ENCODE measurements at places on chromosomes 2 and 18.

- DNase-seq, result no peak
Observed at GRCh38 chr2:79993144-79993543, 311.4 kb downstream of the LRRTM1 start.

DNA sequence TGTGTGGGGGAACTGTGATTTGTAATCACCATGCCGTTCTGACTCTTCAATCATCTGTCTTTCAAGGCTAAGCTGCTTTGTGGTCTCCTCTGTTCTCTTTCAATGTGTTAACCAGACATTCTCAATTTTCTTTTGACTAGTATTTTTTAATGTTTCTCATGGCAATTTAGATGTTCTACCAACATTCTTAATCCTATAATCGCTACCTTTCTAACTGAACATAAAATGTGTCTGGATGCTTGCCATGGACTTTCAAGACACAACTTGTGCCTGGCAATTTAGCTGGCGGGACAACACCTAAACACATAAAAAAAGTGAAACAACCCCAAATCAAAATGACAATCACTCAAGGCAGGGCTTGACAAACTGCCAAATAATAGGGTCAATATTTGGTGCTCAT lies 135.0 kb upstream of the ACKR3 start:
- DNase-seq, result no peak

DNA sequence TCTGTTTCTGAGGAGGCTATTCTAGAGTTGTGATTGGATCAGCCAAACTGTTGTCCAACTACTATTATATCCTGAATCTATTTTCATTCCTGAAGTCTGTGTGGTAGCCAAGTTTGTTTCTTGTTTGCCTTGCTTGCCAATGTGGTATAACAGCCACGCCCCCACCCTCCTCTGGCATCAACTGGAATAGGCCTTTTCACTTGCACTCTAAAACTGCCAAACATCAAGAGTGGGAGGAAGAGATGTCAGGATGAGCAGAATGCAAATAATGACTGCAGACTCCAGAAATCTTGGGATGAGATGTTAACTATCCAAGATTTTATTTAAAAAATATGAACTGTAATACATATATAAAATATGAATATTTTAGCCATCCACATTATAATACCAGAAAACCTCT lies 246.1 kb downstream of the NRXN1 start:
- no peak for DNase-seq

DNA sequence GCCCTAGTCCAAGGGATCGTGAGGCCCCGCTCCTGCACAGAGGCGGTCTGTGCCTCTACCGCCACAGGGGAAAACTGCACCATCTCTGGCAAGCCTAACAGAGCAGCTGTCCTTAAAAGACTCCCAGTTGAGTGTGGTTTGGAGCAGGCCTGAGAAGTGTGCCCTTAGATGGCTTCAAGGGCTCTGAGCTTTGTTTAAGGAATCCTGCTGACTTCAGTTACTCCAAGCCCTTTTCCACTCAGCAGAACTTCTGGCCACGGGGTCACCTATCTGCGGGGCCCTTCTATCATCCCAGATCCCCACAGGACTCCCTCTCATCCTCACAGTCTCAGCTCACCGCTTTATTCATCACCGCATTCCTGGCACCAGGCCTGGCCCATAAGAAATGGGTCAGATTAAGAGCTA lies 131.5 kb downstream of the CCDC74A start:
- no peak for DNase-seq

GRCh38 chr2:38201784-38202183 lies 125.8 kb upstream of the CYP1B1 start:
- DNase-seq, result no peak

DNA sequence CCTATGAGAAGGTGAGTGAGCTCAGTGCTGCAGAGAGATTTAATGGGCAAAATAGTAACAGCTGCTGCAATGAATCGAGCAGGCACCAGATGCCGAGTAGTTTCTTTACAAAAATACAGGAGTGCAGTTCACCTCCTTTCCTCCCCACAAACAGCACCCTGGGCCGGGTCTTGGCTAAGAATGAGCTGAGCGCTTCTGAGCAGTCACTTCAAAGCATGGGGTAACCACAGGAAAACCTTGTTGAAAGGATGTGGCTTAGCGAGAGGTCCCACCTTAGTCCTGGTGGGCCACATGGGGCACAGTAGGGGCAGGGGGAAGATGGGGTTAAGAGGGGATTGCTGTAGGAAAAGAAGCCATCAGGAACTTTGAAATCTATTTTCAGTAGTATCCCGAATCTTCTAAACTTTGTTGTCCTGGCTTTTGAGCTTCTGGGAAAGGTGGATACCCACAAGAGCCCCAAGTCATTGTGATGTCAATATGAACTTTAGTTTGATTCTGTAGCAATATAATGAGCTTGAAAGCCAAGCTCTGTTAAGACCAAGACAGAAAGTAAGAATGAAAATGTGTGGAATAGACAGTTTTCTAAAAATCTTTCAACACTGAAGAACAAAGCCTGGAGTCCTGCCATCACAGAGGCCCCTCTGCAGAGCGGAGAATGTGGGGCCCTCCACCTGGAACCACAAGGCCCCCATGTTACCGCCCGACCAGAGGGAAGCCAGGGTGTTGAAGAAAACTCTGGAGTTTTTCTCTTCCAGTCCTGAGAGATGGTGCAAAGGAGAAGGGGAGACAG lies 101.0 kb upstream of the ZNF236 start:
- no peak for DNase-seq

GRCh38 chr2:101040761-101041160 lies 38.7 kb downstream of the RPL31 start:
- DNase-seq, result no peak

DNA sequence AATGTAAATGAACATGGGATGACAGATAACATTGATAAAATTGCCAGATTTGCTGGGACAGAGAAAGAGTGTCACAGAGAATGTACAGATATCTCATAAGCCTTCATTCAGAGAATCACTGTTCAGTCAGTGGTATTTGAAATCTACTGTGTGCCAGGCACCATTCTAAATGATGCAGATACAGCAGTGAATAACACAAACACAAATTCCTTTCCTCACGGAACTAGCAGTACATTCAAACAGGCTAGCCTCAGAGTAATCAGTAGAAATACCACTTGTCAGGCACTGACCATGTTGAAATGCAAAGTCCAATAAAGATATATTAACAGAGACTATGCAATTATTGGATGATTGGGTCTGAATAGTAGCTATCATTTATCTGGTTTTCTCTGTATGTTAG lies 211.0 kb downstream of the RDH14 start:
- DNase-seq, result no peak

DNA sequence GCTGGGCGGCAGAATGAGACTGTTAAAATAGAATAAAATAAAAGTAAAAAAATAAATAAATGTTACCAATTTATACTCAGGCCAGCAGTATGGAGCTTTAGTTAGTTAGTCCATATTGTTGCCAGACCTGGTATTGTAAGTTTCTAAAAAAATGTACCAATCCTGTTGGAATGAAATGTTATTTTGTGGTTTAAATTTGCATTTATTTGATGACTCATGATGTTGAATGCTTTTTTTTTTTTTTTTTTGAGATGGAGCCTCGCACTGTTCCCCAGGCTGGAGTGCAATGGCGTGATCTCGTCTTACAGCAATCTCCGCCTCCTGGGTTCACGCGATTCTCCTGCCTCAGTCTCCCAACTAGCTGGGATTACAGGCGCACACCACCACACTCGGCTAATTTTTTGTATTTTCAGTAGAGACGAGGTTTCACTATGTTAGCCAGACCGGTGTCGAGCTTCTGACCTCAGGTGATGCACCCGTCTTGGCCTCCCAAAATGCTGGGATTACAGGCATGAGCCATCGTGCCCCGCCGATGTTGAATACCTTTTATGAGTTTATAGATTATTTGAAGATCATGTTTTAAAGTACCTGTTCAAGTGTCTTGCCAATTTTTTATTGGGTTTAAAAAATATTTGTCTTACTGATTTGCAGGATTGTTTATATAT lies 5.7 kb upstream of the PTPRN start:
- DNase-seq, result no peak

Data from hindlimb muscle (tissue), 1 donor.